SK-MEL-5 (cell line): ENCODE measurements at places on chromosomes 3 and 15. TPM values are rescaled to one million over a fixed set of nuclear protein-coding genes. Genes with fewer than 3 reads are reported as not detected.

GRCh38 chr3:46871222-46871621 is 6.3 kb upstream of the PTH1R start:
- no peak for DNase-seq

DNA sequence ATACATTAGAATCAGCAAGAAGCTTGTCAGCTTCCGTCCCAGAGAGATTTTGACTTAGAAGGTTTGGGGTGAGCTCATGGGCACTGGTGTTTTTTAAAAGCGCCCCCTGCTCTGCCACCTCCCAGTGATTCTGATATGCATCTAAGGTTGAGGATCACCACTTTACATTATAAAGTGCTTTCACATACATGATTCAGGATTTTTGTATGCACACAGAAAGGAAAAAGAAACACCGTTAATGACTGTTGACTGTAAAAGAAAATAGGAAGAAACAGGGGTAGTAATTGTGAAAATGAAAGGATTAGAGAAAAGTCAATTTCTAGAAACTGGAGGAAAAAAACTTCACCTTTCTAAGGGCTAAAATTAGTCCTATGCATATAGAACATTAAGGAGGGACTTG is 104.9 kb upstream of the ZBED2 start:
- no peak for DNase-seq

- DNase-seq, result no peak
Observed at GRCh38 chr3:53682807-53683206, 163.4 kb downstream of the CHDH start.

DNA sequence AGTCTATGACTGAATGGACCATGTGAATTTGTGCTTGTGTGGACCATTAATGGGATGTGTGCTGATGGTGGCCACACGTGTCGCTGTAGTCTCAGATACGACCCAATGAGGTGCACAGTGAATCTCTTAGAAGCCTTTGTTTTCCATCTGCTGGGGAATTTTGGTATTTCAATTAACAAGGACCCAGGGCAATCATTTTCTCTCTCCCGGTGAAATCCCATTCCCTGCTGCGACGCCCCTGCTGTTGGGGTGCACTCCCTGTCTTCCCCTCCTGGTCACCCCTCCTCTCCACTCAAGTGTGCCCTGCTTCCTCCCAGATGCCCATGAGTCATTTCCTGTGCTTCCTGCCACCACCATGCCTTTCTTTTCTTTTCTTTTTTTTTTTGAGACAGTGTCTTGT is 32.7 kb downstream of the EBLN2 start:
- DNase-seq, result peak; percentile 78

GRCh38 chr15:83207009-83207659 is 489 bp downstream of the HDGFL3 start:
- peak; percentile 14 for DNase-seq

- DNase-seq, result no peak
Observed at GRCh38 chr3:134104031-134104430, 74.3 kb upstream of the SLCO2A1 start.

- no peak for DNase-seq
Observed at GRCh38 chr3:172106037-172106954, 66.9 kb downstream of the FNDC3B start.

DNA sequence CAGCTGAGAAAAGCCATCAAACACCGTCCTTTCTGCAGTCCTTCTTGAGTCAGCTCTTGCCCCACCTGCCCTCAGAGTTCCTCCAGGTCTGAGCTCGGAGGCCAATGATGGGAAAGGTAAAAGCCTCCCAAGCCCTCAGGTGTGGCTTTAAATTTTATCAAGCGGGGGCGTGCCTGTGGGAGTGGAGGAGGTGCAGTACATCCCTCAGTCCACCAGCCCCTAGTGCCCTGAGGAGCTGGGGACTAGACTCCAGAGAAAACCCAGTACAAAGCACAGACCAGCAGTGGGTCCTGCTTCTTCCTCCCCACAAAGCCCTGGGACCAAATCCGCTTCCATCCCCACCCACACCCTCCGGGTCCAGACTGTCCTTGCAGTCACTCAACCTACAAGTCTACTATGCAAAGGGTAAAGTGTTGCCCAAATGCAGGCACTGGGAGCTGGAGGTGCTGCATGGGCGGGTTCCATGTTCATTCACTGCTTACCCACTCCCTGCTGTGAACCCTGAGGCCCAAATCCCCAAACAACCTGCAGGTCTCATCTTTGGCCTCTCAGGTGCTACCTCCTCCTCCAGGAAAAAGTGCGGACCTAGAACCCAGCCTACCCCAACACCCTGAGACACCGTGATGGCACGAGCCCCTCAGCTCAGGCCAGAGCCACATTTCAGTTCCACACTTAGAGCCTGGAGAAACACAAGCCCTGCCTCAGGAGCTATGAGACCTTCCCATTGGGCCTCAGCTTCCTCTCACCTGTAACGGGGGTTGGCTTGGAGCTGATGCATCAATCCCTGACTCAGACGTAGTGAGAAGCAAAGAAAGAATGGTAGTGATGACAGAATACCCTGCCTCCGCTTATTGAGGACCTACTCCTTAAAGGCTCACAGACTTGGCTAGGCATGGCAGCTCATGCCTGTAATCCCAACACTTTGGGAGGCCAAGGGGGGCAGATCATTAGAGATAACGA is 2.4 kb downstream of the PFKFB4 start:
- DNase-seq, result no peak

- DNase-seq, result no peak
Observed at GRCh38 chr15:62782896-62783295, 259.7 kb upstream of the TPM1 start.

DNA sequence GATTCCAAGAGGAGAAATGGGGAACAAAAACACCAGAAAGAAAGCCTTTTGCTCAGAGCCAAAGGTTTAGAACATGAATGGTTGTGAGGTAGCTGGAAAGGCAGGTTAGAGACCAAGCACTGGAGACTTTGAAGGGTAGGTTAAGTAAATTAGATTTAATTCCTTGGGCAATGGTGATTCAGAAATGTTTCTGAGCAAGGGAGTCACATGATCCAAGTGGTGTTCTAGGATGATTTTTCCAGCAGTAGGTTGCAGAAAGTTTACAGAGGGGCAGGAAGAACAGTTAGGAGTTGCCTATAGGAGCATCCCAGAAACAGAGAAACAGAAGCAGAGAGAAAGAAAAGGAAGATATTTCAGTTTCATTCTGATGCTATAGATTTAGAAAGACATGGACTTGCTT is 139.8 kb downstream of the WDR76 start:
- no peak for DNase-seq

GRCh38 chr3:64188810-64189560 is 36.3 kb downstream of the PRICKLE2 start:
- peak; percentile 41 for DNase-seq

DNA sequence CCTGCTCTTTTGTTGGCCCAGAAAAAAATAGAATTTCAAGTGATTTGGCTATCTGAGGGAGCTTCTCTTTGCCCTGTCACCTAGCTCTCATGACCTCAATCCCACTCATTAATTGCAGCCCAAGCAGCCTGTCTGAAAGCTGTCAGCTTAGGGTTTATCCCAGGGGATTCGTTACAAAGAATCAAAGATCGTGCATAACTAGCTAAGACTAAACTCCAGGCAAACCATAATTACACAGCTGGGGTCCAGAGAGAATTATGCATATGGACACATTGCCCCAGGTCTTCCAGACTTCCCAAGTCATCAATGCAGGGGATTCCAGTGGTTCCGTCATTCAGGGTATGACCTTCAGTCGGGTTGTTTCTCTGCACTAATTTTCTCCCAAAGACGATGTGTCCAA is 91.6 kb upstream of the CBLB start:
- no peak for DNase-seq

GRCh38 chr3:183554377-183554776 is 1.1 kb downstream of the KLHL6 start:
- DNase-seq, result peak; percentile 67

The SEMA3G gene
- 0.40 and 0.43 TPM in 2 replicates for total RNA-seq

The TAGLN3 gene
- total RNA-seq, result not detected in 2 replicates

The ATP13A5 gene
- total RNA-seq, result not detected in 2 replicates

The EPHB3 gene
- total RNA-seq, result 0.37 and 0.67 TPM in 2 replicates

The WDR93 gene
- 0.19 TPM in 1 of 2 replicates, not detected in the other for total RNA-seq

The CCDC54 gene
- not detected in 2 replicates for total RNA-seq

The MUSTN1 gene
- total RNA-seq, result 0.43 TPM in 1 of 2 replicates, not detected in the other

The SPSB4 gene
- total RNA-seq, result 0.08 TPM in 1 of 2 replicates, not detected in the other
